ENCODE measurements at places on chromosomes 11 and 22. TPM values are rescaled to one million over a fixed set of nuclear protein-coding genes. Genes with fewer than 3 reads are reported as not detected.

Gene TRPC6
- total RNA-seq = not detected

Gene GCAT
- total RNA-seq = 24.7 TPM

Gene FREY1
- not detected for total RNA-seq

Gene CAPN5
- total RNA-seq = 19.4 TPM

Gene PRODH
- total RNA-seq = 4.3 TPM

Gene TRIM48
- not detected for total RNA-seq

Gene CHRDL2
- total RNA-seq = not detected

Gene KDM4E
- not detected for total RNA-seq

Gene NR1H3
- 14.2 TPM for total RNA-seq

Gene ZPR1
- 54.7 TPM for total RNA-seq

Gene SYCE3
- not detected for total RNA-seq

Gene IRAG1
- total RNA-seq = 0.15 TPM

Gene TRPM5
- not detected for total RNA-seq

Gene OR4A16
- not detected for total RNA-seq

Gene MN1
- 0.17 TPM for total RNA-seq

Gene UCP3
- total RNA-seq = 0.17 TPM

Gene PATE2
- not detected for total RNA-seq

Gene EMID1
- 0.35 TPM for total RNA-seq

Gene FOLH1
- 0.55 TPM for total RNA-seq

Gene UCP2
- total RNA-seq = 13.7 TPM

Gene ALDH3B2
- 0.20 TPM for total RNA-seq

Gene ART1
- total RNA-seq = not detected

Gene BEST1
- total RNA-seq = 1.4 TPM

Gene PACSIN3
- total RNA-seq = 29.8 TPM

Gene SSTR3
- not detected for total RNA-seq

Gene BDNF
- total RNA-seq = 6.4 TPM

Gene KRTAP5-2
- total RNA-seq = not detected

Gene STIM1
- total RNA-seq = 38.9 TPM

Gene TNNI2
- not detected for total RNA-seq

Gene IGSF9B
- 2.0 TPM for total RNA-seq

Gene ADM2
- total RNA-seq = 3.4 TPM

Gene NUP160
- 40.7 TPM for total RNA-seq

Gene CARD18
- total RNA-seq = not detected

Gene APOA1
- total RNA-seq = not detected

Gene P4HA3
- total RNA-seq = 10.2 TPM

Gene LMO1
- total RNA-seq = not detected

Gene ACR
- total RNA-seq = not detected

Gene TECTA
- 0.50 TPM for total RNA-seq

Gene PDHX
- total RNA-seq = 67.6 TPM

Gene SHISA8
- total RNA-seq = not detected

Gene SULT4A1
- not detected for total RNA-seq

Gene KCNQ1
- total RNA-seq = 0.35 TPM

Gene KCNC1
- not detected for total RNA-seq

Gene ZFP91
- total RNA-seq = 42.1 TPM

Gene DCDC1
- 0.35 TPM for total RNA-seq

Gene CYTH4
- total RNA-seq = not detected

Gene SCGB2A2
- total RNA-seq = not detected

Gene OSBP2
- 1.5 TPM for total RNA-seq

Gene SAMM50
- 35.1 TPM for total RNA-seq

Gene CABP7
- not detected for total RNA-seq

Gene KCNK7
- total RNA-seq = not detected

Gene RAPSN
- total RNA-seq = 0.10 TPM

Gene SESN3
- total RNA-seq = 3.6 TPM

Gene MTCH2
- 104 TPM for total RNA-seq

Gene CYB5R2
- total RNA-seq = 4.0 TPM

Gene PIK3IP1
- total RNA-seq = 28.5 TPM
